Cortex of kidney (tissue), 1 donor: ENCODE measurements at places on chromosomes 1 and 21.

- no peak for DNase-seq
Observed at GRCh38 chr1:15027515-15027986, 126.0 kb upstream of the TMEM51 start.

DNA sequence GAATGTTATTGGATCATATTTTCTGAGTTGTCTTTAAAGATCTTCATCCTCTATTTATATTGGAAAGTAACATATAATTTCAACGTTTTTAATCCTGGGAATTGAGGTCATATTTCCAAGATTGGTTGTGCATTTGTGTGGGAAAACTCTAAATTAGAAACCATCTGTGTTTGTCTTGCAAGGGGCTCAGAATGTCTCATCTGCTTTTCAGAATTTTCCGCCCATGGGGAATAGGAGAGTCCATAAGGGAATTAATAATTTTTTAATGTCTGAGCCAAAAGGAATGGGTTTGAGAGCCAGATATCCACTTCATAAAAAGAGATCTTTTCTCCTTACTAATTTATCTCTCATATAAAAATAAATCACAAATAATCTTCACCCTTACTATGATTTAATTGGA is 84.8 kb upstream of the MAP1LC3C start:
- DNase-seq, result no peak

DNA sequence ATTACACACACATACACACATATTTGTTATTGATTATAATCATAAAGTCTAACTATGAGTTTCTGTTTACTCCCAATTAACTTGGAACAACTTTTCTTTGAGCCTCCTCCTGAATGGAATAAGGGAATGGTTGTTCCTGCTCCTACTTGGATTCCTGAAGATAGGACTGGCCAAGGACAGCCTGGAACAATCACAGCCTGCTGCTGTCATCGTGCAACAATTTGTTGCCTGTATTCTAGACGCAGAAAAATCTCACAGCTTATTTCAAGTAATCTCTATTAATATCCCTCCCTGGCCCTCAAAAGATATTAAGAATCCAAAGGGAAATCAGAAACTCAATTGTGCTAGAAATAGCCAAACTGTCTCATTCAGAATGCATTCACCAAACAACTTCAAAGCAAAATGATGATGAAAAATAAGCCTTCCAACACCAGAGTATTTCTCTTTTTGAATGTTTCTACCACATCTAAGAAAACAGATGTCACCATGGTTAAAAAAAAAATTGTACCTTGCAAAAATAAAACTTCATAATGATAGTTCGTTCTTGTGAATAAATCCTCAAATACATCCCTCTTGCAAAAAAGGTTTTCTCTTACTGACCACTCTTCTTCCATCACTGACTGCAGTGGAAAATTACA is 30.9 kb downstream of the RCAN1 start:
- no peak for DNase-seq

- DNase-seq, result no peak
Observed at GRCh38 chr1:43857163-43857562, 76.4 kb upstream of the ARTN start.

DNA sequence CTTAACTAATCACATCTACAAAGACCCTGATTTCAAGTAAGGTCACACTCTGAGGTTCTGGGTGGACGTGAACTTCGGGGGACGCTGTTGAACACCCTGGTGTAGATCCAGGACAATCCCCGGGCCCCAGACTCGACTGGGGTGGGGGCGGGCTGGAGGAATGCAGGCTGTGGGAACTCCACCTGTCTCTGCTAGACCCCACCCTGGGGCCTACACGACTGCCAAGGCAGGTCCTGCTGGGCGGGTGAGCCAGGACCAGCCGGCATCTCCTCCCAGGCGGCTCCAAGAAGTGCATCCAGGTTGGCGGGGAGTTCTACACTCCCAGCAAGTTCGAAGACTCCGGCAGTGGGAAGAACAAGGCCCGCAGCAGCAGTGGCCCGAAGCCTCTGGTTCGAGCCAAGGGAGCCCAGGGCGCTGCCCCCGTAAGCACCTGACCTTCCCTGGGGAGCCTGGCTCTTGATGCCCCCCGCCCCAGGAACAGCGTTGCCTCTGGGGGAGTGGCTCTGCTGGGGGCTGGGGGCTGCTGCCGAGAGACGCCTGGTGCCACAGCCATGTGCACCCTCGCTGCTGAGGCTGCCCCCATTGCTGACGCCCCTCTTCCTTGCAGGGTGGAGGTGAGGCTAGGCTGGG is 3.8 kb downstream of the AIRE start:
- no peak for DNase-seq

DNA sequence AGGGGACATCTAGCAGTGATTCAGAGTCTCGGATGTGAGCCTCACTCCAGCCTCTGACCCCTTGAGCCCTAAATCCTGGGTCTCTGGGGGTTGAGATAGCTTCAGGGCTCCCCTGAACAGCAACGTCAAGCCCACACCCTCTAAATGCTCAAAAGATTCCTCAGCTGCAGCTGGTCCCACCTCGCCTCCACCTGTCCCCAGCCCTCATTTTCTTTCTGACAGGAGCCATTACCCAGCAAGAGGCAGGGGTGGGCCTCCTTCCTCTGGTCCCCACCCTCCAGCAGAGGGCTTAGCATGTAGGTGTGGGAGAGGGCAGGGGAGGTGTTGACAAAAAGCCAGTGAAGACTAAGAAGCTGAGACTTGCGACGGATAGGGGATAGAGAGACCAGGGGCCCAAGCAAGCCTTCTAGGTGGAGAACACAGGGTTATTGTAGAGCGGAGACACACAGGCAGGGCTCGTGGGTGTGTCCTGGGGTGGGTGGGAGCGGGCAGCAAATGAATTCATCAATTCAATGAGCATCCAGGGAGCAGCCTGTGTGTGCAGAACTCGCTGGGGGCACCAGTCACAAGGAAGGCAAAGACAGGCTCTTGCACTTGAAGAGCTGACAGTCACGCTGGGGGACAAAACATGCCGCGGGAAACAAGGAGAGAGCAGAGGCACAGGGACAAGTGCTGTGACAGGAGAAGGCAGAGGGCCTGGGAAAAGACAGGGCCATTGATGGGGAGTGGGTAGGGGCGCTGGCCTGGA is 48.9 kb upstream of the GOLT1A start:
- no peak for DNase-seq

DNA sequence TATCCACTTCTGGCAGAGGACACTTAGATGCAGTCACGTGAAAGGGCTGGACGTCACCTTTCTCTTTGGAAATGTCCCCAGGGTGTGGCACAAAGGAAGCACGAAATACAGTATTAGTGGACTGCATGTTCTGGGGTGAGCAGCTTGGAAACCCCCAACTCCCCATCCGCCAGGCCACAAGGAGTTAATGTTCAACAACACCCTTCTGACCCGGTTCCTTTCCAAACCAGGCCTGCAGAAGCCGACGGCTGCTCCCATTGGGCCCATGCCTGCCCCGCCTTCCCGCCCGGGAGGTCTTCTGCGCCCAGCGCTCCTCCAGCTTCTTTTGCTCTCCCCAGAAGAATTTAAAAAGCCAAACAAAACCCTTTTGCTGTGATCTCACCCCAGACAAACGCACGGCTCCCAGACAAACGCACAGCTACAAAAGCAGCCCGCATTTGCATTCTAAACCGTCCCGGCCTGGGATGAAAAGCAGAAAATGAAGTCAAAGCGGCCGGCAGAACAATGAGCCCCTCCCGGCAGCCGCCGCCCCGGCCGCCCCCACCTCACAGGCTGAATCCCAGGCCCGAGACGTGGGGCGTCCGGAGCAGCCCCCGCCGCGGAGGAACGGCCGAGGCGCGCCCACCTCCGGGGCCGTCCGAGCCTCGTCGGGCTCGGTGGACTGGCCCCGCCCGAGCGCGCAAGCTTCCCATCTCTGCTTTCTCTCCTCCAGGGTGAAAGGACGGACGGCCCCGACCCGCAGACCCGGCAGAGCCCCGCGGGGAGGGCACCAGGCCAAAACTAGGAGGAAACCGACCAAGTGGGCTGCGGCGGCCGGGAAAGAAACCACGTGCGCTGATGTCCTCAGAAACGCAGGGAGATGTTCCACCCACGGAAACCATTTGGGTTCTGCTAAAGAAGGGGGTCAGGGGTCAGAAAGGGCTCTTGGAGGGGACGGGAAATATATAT is 101.9 kb downstream of the PLPP3 start:
- no peak for DNase-seq

DNA sequence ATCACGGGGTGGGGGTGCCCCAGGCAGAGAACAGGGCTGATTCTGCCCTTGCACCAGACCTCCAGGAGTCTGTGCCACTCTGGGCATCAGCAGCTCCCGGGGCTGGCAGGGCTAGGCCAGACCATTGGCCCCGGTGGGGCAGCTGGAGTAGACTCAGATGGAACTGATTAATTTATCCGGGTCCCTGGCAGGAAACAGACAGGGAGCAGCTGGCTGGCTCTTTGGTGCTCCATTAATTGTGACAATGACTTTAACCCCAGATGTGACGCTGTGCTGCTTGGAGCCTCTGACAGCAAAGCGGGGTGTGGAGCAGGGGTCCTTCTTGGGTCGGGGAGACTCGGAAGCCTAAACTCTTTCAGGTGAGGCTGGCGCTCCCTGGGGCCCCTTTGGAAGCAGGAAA is 9.5 kb downstream of the EPHA8 start:
- DNase-seq, result no peak

- DNase-seq, result no peak
Observed at GRCh38 chr1:206736878-206737728, 33.5 kb upstream of the IL19 start.

- no peak for DNase-seq
Observed at GRCh38 chr1:214688891-214689290, 85.9 kb downstream of the CENPF start.

- DNase-seq, result no peak
Observed at GRCh38 chr1:184649451-184649888, 105.2 kb downstream of the EDEM3 start.

- no peak for DNase-seq
Observed at GRCh38 chr1:156833603-156834002, 17.0 kb upstream of the SH2D2A start.

DNA sequence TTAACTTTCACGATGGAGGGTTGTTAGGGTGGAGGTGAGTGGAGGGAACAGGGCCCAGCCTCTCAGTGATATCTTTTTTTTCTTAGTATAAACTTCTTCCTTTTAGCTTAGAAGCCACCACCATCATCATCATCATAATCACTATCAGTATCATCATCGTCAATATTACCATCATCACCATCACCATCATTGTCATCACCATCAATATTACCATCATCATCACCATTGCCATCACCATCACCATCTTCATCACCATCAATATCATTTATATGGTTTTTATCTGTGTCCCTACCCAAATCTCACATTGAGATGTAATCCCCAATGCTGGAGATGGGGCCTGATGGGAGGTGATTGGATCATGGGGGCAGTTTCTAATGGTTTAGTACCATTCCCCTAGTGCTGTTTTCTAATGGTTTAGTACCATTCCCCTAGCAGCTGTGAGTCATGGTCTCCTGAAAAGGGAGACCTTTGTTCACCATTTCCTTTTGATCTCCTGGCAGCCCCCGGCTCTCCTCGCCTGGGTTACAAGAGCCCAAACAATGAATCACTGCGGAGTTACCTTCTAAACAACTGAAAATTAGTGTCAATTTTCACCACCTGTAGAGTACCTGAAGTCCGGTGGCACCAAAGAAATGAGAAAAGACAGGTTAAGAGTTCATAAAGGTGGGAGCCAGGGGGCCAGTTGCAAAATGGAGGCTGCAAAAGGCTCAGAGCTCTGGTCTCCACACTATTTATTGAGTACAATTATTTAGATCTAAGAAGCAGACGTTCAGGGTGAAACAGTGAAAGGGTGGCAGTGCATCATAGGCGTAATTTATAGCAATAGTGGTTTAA is 3.1 kb upstream of the PLA2G2E start:
- DNase-seq, result no peak

GRCh38 chr1:154616659-154617345 is 8.8 kb upstream of the ADAR start:
- DNase-seq, result no peak

- DNase-seq, result no peak
Observed at GRCh38 chr1:101139821-101140718, 96.7 kb upstream of the S1PR1 start.

- DNase-seq, result no peak
Observed at GRCh38 chr1:46817814-46818213, 19.0 kb downstream of the CYP4B1 start.

- no peak for DNase-seq
Observed at GRCh38 chr1:37476460-37477197, 2.2 kb downstream of the ZC3H12A start.

- no peak for DNase-seq
Observed at GRCh38 chr1:170218257-170218650, 72.5 kb downstream of the NTMT2 start.

DNA sequence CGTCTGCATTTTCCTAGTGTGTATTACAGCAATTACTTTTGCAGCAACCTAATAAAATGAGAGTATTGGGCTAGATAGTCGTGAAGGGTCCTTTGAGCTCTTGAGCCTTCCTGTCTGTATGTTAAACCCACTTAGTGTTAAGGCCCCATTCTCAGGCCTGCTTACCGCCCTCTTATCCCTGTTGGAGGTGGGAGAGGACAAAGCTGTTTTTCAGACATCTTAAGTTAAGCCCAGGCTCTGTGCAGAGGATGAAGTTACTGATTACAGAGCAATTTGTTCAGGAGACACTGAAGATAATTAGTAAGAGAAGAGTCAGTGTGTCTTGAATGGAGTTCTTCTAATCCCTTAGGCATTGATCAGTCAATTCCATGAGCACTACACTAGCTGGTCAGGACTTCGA is 114.6 kb downstream of the UCK2 start:
- no peak for DNase-seq

GRCh38 chr1:110551278-110551809 is 32.4 kb upstream of the KCNA10 start:
- no peak for DNase-seq

DNA sequence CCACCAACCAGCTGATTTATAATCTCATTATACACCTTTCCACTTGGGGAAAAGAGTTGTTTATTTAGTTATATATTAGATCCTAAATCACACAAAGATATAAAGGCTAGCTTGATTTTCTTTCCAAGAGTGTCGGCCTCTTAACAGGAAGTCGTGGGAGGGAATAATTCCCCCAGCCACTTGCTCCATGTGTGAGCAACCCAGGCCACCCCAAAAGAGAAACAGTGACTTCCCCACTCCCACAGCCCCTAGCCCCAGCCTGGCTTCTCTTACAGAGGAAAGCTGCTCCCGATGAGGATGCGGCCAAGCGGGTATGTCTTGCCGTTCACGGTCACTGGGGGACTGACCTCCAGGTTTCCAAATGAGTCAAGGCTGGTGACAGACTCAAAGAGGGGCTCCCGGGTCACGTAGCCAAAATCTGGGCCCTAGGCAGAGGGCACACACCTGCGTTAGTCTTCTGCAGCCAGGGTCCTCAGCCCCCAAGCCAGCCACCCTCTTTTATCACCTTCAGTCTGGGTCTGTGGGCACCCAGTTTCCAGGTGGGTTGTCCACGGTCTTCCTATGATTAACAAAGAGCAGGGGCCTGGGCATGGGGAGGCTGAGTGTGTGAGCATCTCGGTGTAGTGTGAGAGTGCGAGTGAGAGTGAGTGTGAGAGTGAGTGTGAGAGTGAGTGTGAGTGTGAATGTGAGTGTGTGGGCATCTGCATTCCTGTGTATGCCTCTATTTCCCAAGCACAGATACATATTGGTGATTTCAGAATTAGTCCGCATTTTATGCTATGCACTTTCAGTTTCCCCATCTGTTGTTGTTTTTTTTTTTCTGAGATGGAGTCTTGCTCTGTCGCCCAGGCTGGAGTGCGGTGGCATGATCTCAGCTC is 25.4 kb upstream of the SDHB start:
- DNase-seq, result no peak

- DNase-seq, result no peak
Observed at GRCh38 chr1:203807196-203807595, 11.8 kb downstream of the ZBED6 start.
